Activated CD4-positive, alpha-beta memory T cell treated with anti-CD3 and anti-CD28 coated beads for 36 hours (primary cell): ENCODE measurements at places on chromosomes 2 and 18. TPM values are rescaled to one million over a fixed set of nuclear protein-coding genes. Genes with fewer than 3 reads are reported as not detected.

The MROH2A gene
- not detected for total RNA-seq

The SNTG2 gene
- 0.94 TPM for total RNA-seq

The DSC2 gene
- total RNA-seq, result not detected

The RPRD1A gene
- 25.9 TPM for total RNA-seq

The LBX2 gene
- total RNA-seq, result 0.52 TPM

The NCKAP1 gene
- total RNA-seq, result 18.8 TPM

The DSG1 gene
- not detected for total RNA-seq

The PRKD3 gene
- 24.7 TPM for total RNA-seq

GRCh38 chr2:19098467-19099160, 259.8 kb downstream of the OSR1 start:
- DNase-seq, result no peak
- H3K4me1 ChIP-seq, result no peaks in the 10 kb centered on the region
- no peak overlapping the region for H3K4me3 ChIP-seq
- H3K27me3 ChIP-seq, result no peaks in the 10 kb centered on the region
- no peak overlapping the region for H3K27ac ChIP-seq

GRCh38 chr2:38116762-38117161, 40.8 kb upstream of the CYP1B1 start:
- H3K27me3 ChIP-seq, result peaks cover 19% of the 10 kb centered on the region
- no peaks in the 10 kb centered on the region for H3K4me1 ChIP-seq
- no peak overlapping the region for H3K4me3 ChIP-seq

DNA sequence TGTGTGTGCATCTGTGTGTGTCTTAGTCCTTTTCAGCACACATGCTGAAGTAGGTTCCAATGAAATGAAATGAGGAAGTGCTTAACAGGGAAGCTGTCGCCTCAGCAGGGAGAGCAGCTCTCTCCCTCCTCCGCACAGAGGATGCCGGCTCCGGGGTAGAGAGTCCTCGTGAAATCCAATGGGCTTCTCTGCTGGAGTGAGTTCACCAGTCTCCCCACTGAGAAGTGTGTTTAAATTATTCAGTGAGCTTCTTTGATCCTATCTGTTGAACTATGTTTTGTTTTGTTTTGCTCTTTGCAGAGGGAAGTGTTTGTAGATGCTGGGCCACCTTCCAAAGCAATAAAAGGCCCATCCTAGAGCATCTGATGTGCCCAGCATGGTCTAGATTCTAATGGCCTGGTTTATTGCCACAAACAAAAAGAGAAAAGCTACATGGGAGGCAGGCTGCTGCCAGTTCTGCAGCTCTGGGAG, 6.7 kb downstream of the PPP1R7 start:
- DNase-seq, result no peak
- no peaks in the 10 kb centered on the region for H3K27me3 ChIP-seq
- H3K36me3 ChIP-seq, result peaks cover 39% of the 10 kb centered on the region
- no peak overlapping the region for H3K4me3 ChIP-seq
- H3K27ac ChIP-seq, result no peak overlapping the region
- peaks cover 32% of the 10 kb centered on the region for H3K4me1 ChIP-seq

- no peaks in the 10 kb centered on the region for H3K27me3 ChIP-seq
- H3K27ac ChIP-seq, result no peak overlapping the region
- H3K4me3 ChIP-seq, result no peak overlapping the region
- DNase-seq, result no peak
- H3K4me1 ChIP-seq, result no peaks in the 10 kb centered on the region
- no peaks in the 10 kb centered on the region for H3K36me3 ChIP-seq
These were observed 153.4 kb upstream of the GULP1 start for GRCh38 chr2:188138313-188138712.

DNA sequence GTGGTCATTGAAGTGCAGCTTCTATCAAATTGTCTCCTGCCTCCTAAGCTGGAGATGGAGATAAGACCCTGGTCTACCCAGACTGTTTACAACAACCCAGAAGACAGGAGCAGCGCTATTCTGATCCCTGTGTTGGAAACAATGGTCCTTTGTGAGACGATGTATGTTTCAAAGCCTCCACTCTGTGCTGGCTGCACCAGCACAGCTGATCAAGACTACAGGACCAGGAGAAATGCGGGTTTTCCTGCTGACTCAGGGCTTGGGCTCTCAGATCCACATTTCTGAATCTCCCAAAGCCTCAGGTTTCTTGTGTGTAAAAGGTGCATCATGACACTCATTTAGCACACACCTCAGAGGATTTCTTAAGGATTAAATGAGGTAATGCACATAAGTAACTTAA, 92.0 kb downstream of the POU3F3 start:
- H3K4me3 ChIP-seq, result no peak overlapping the region
- no peaks in the 10 kb centered on the region for H3K36me3 ChIP-seq
- H3K4me1 ChIP-seq, result no peaks in the 10 kb centered on the region
- H3K27me3 ChIP-seq, result peaks cover 2% of the 10 kb centered on the region
- no peak for DNase-seq

GRCh38 chr18:55605733-55606338, 17.8 kb upstream of the TCF4 start:
- H3K27ac ChIP-seq, result no peak overlapping the region
- H3K36me3 ChIP-seq, result no peaks in the 10 kb centered on the region
- no peaks in the 10 kb centered on the region for H3K27me3 ChIP-seq
- no peak overlapping the region for H3K4me3 ChIP-seq
- H3K4me1 ChIP-seq, result no peaks in the 10 kb centered on the region

- peaks cover 2% of the 10 kb centered on the region for H3K27me3 ChIP-seq
- DNase-seq, result peak; percentile 58
- H3K36me3 ChIP-seq, result no peaks in the 10 kb centered on the region
- H3K4me1 ChIP-seq, result no peaks in the 10 kb centered on the region
These were observed 73.1 kb upstream of the PXDN start for GRCh38 chr2:1817256-1818051.

GRCh38 chr2:85692039-85692645, 2.0 kb upstream of the GNLY start:
- no peaks in the 10 kb centered on the region for H3K4me1 ChIP-seq
- no peak overlapping the region for H3K27ac ChIP-seq
- peak; percentile 5 for DNase-seq
- H3K4me3 ChIP-seq, result no peak overlapping the region
- H3K36me3 ChIP-seq, result no peaks in the 10 kb centered on the region

DNA sequence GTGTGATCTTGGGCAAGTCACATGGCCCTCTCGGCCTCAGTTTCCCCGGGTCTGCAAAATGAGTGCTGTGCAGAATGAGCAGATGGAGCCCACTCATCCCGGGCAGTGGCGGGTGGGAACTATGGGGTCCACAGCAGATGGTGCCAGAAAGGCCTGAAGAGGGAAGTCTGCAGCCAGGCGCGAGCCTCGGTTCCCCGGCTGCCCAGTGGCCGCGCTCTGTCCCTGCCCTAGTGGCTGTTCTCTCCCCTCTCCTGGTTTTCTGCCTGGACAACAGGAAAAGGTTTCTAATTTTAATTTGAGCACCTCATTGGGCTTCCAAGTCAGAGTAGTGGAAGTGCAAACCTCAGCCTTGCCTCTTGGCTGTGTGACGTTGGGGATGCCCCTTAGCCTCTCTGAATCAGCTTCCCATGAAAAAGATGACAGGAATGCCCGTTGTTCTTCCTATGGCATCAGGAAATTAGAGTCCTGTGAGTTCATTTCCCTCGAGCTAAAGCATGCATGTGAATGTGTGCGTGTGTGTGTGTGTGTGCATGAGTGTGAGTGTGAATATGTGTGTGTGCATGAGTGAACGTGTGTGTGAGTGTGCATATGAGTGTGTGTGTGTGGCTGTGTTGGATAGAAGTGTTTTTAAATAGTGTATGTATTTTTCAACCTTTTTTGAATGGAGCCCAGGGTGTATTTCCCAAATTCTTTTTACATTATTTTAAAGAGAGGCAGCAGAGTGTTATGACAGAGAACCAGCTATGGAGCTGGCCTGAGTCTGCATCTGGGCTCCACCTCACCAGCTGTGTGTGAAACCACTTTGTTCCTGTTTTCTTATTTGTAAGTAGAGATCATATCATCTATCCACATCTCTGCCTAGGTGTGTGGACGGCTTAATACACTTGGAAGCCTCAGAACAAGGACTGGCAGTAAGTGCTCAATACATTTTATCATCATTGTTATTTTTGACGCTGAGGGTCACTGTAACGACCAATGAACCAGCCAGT, 41.3 kb downstream of the RRM2 start:
- no peak overlapping the region for H3K4me3 ChIP-seq
- peaks cover 8% of the 10 kb centered on the region for H3K4me1 ChIP-seq
- no peaks in the 10 kb centered on the region for H3K27me3 ChIP-seq
- DNase-seq, result no peak

DNA sequence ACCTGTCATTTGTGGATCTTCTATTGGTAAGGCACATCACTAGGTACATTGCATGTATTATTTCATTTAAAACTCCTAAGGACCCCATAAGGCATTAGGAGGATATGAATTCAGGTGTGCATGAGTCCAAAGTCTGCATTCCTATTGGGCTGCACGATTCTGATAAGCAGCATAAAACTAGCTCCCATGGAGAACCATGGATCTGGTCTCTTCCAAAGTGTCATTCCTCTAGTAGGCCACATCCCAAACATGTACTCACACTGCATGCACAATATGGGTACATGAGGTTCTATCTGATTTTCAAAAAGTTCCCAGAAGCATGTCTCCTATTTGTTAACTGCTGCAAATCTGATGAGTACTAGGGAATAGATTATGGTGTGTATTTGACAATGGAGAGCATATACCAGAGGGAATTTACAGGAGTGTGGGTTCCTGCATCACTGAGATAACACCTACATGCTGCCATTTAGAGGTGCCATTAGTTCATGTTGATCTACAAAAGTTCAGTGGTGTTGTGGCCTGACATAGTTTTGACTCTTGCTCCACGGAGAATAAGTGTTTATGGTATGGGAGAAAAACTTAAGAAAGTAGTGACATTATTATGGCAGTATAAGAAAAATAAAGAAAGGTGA, 11.3 kb downstream of the CYTIP start:
- H3K27me3 ChIP-seq, result no peaks in the 10 kb centered on the region
- peaks cover 77% of the 10 kb centered on the region for H3K4me1 ChIP-seq
- peak overlapping the region; percentile 99 for H3K27ac ChIP-seq
- H3K36me3 ChIP-seq, result peaks cover 98% of the 10 kb centered on the region
- H3K4me3 ChIP-seq, result peak overlapping the region; percentile 92

DNA sequence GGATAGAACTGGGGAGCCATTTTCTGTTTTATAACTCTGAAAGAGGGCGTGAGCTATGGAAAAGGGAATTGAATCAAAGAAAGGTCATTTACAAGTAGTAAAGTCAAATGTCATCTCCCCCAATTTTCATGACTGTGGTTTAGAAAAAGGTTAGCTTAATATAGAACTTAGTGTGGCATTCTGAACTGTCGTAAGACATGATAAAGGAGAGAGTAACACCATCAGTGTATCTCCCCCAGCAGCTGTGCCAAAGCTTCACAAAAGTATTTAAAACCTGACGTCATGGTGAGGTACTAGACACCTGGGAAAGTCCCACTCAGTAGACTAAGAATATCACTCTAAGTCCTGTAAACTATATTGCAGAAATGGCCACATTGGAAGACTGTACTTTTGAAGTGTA, 5.8 kb upstream of the IKZF2 start:
- DNase-seq, result no peak
- H3K4me1 ChIP-seq, result peaks cover 4% of the 10 kb centered on the region
- peaks cover 16% of the 10 kb centered on the region for H3K27me3 ChIP-seq

DNA sequence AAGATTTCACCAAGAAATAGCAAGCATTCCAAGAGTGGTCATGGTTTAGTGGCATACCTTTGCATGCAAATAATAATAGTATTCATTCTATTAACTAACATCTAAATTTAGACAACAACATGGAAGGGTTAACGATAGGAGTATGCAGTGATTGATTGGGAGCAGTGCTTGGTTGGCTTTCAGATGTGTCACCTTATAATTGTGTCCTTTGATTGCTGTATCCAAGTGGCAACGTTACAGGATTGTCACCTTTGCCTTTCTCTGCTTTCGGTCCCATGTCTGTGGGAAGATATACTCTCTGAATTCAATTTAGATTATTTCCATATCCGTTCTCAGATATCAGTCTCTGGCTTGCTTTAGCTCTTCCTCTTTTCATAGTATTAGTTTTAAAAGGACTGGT, 152.8 kb upstream of the MAP3K20 start:
- no peak overlapping the region for H3K27ac ChIP-seq
- no peaks in the 10 kb centered on the region for H3K4me1 ChIP-seq

DNA sequence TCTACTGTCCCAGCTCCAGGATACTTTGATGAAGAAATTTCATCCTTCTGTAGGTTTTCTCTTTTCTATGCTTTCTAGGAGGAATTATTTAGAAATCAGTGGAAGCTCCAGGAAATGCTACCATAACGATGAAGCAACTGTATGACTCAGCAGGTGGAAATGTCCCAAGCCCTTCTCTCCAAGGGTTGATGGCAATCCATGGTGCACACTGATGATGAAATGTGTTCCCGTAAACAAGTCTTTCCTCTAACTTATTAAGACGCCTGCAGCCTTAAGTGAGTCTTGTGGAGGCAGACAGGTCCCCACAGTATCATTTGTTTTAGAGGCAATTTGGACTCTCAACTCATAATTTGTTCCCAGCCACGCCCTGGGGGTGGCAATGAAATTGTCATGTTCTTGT, 777.6 kb upstream of the SOX11 start:
- no peak for DNase-seq
- no peak overlapping the region for H3K4me3 ChIP-seq

GRCh38 chr18:11046140-11046539, 103.2 kb downstream of the PIEZO2 start:
- DNase-seq, result no peak
- H3K36me3 ChIP-seq, result no peaks in the 10 kb centered on the region
- no peaks in the 10 kb centered on the region for H3K4me1 ChIP-seq
- no peak overlapping the region for H3K27ac ChIP-seq

DNA sequence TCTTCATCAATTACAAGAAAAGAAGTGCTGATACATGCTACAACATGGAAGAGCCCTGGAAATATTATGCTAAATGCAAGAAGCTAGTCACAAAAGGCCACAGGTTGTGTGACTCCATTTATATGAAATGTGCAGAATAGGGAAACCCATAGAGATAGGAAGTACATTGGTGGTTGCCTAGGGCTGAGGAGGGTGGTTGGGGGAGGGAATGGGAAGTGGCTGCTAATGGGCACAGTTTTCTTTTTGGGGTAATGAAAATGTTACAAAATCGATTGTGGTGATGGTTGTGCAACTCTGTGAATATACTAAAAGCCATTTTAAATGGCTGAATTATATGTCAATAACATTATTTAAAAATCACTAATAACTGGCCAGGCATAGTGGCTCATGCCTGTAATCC, 24.3 kb upstream of the RESP18 start:
- H3K4me1 ChIP-seq, result peaks cover 3% of the 10 kb centered on the region
- no peak overlapping the region for H3K4me3 ChIP-seq
- H3K27me3 ChIP-seq, result peaks cover 34% of the 10 kb centered on the region

- H3K4me3 ChIP-seq, result no peak overlapping the region
- H3K27me3 ChIP-seq, result no peaks in the 10 kb centered on the region
- H3K36me3 ChIP-seq, result peaks cover 2% of the 10 kb centered on the region
- H3K27ac ChIP-seq, result no peak overlapping the region
These were observed 35.3 kb downstream of the COL6A3 start for GRCh38 chr2:237378650-237379049.

DNA sequence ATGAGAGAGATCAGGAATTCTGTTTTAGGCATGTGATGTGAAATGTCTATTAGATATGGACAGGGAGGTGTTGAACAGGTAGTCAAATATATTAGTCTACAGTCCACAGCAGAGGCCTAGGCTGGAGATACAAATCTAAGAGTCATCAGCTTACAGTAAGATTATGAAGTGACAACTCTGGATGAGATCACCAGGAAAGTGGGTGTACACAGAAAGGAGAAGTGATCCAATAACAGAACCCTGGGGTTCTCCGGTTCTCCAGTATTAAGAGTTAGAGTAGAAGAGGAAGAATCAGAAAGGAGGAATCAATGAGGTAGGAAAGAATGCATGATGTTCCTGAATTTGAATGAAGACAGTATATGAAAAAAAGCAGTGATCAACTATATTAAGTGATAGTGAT, 362.3 kb downstream of the FIGN start:
- no peaks in the 10 kb centered on the region for H3K4me1 ChIP-seq
- no peak overlapping the region for H3K27ac ChIP-seq
- H3K36me3 ChIP-seq, result no peaks in the 10 kb centered on the region
